ENCODE measurements at places on chromosomes 7 and 10.

DNA sequence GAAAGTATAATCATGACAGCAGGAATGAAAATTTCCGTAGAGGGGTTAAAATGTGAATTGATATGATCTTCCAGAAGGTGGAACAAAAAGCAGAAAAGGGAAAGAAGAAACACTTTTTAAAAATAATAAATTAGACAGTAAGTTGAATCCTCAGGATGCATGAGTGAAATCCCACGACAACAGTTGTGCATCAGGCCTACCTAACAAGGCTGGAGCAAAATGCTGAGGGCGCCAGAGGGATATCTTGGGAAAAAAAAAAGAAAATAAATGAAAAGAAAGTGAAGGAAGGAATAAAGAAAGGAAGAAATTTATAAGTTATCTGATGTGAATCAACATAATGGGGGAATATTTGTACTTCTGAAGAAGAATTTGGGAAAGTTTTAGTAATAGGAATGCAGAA lies 13.0 kb upstream of the HUS1 start:
- no peak for DNase-seq

- DNase-seq: no peak
Observed at GRCh38 chr7:135918134-135918533, 59.0 kb downstream of the MTPN start.

DNA sequence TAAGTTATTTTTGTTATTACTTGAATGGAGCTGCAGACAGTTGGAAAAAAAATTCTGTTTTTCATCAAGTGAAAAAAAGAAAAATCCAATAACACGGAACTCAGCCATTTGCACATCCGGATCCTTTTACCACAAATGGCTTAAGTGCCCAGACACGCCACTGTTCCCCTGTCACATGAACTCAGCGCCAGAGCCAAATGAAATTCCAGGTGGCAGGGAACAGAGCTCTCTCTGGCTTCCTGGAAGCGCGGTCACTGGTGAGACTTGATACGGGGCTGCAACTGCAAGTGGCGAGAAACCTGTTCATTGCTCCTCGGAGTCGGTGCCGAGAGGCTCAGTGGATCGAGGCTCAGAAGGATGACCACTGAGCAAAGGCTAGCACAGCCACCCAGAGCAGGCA lies 60.8 kb upstream of the NPTX2 start:
- no peak for DNase-seq

DNA sequence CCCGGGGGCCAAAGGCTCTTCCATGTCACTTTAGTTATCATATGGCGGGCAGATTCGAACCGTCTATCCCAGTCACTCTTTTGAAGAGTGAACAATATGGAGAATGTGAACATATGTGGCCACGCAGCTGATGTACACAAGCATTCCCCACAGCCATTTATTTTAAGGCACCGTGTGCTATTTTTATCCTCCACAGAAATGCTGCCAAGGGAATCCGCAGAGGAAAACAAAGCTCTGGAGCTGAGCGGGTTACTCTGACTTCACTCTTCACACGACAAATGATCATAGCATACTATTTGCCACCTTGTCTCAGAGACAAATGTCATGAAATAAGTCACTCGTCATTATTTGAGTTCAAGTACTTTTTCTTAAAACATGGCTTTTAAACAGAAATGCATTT lies 100.3 kb downstream of the CTBP2 start:
- DNase-seq: no peak

GRCh38 chr10:51707392-51707791 lies 8.0 kb upstream of the CSTF2T start:
- DNase-seq: no peak
